ENCODE measurements at places on chromosomes 2 and 18.

- DNase-seq: no peak
These were observed 183.0 kb downstream of the MYO5B start for GRCh38 chr18:50011813-50012435.

- DNase-seq: no peak
These were observed 116.5 kb upstream of the REG3G start for GRCh38 chr2:78908973-78909372.

DNA sequence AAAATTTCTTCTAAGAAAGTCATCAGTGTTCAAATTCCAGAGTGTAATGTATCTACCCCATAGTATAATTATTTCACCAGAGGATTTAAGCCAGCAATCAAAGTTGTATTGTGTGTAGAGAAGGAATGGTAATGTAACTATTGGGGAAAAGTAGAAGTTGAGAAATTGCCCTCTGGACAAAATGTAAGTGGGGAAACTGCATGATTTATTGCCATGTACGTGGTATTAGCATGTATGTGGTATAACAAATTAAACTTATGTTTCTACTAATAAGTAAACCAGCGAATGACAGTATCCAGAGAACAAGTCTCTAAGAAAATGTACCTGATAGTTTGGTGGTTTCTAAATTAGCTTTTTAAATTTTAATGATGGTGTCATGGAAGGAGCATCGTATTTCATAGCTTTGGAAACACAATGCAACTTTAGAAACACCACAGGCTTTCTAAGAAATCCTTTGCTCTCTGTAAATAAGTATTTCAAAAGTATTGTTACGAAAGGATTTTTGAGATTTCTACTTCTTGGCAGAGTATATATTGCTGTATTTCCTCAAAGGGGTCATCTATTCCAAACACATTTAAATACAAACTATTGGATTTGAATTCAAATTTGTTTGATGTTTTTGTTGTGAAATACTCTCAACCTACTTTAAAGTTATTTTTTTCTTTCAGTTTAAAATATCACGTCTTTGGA, 1018.9 kb upstream of the ZEB2 start:
- no peak for DNase-seq

DNA sequence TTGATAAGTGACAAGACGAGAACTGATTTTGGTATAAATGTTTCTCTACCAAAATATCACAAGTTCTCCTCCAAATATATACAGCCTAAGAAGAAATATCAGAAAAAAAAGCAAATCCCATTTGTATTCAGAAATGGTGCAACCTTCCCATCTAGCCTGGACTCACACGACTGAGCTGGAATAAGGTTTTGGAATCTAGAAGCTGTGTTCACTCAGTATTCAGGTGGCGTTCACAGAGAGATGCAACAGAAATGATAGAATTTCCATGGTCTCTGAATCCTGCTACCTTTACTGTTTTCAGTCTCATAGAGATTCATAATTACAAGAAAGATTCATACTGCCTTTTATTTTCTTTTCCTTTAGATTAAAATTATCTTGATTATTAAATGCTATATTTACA, 347.2 kb upstream of the TRIB2 start:
- no peak for DNase-seq

- no peak for DNase-seq
These were observed 65.7 kb downstream of the MEP1B start for GRCh38 chr18:32255570-32255969.

DNA sequence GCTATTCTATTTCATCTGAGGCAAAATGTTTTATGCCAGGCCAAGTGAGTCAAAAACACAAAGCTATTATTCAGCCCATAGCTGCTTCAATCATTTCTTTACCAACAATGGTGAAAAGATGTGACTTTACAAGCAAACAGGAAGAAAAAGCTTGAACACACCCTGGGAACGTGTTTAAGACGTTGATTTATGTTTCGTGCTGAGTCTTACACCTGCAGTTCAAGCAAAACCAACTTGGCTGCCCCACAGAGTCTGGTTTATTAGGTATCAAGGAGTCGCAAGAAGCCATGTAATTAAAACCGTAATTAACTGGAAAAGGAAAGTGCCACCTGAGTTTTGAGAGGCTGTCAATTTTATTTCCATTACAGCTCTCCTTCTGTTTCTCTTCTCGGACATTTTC, 295.5 kb downstream of the MEIS1 start:
- DNase-seq: no peak

DNA sequence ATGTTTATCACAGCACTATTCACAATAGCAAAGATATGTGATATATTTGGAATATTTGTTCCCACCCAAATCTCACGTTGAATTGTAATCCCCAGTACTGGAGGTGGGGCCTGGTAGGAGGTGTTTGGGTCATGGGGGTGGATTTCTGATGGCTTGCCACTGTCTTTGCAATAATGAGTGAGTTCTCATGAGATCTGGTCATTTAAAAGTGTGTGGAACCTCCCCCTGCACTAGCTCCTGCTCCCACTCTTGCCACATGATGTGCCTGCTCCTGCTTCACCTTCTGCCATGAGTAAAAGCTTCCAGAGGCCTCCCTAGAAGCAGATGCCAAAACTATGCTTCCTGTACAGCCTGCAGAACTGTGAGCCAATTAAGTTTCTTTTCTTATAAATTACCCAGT, 72.2 kb upstream of the DYNC1I2 start:
- no peak for DNase-seq

- DNase-seq: no peak
These were observed 9.3 kb upstream of the CDH20 start for GRCh38 chr18:61323951-61324350.

- DNase-seq: no peak
These were observed 42.4 kb downstream of the THADA start for GRCh38 chr2:43553341-43553855.

DNA sequence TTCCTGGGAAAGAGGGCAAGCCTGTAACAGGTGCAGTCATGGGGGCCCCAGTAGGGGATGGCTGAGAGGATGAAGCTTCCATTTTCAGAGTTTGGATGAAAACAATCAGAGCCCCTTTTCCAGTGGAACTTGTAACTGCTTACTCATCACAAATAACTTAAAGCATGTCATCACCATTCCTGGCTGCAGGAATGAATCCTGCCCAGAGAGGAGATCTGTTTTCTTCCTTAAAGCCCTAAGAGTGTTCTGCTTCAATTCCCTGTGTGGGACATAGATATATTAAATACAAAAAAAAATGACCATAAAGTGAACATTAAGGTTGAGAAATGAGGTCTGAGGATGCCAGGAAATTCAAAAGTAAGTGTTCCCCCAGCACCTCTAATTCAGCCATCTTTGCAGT, 183.4 kb upstream of the MEIS1 start:
- no peak for DNase-seq

GRCh38 chr18:22921772-22922171, 11.4 kb upstream of the RBBP8 start:
- DNase-seq: peak; percentile 49

DNA sequence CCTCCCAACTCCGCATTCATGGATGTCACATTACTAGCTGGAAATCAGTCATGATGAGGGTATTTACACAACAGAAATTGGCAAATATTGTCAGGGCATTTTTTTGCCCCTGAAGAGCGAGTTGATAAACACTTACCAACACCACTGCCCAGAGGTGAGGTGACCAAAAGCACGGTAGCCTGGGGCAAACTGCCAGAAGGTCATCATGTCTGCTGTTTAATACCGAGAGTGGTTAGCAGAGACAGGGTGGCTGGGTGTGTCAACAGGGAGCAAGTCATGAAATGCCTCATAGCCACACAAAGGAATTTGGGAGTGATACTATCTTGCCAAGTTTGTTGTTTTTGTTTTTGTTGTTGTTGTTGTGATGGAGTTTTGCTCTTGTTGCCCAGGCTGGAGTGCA, 37.0 kb upstream of the EPC2 start:
- no peak for DNase-seq

DNA sequence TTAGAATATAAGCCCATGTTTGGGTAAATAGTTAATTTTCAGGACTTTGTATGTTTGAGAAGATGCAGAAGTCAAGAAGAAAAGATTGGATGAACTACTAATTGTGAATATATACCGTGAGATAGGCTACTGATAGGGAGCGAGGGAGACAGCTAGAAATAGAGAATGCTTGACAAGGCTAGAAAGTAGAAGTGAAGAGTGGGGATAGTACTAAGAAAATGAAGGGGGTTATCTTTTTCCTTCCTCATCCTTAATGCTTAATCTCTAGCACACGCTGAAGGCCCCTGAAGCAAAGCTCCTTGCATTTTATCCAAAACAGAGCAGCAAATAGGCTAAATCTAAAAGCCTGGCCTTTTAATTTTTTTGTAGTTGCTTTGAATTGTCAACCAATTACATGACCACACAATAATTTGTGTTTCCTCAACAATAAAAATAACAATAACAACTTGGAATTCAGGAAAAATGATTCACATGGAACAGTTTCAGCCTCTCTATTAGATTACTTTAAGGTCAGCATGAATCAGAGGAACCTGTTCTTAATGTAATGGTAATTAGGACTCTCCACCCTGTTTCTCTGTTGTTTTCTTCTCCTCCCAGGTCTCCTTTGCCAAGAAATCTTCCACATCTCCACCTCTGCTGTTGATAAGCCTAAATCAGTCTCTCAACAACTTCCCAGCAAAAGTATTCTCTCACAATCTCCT, 1071.3 kb upstream of the ZEB2 start:
- DNase-seq: no peak
